ENCODE measurements at places on chromosomes 5 and 9.

DNA sequence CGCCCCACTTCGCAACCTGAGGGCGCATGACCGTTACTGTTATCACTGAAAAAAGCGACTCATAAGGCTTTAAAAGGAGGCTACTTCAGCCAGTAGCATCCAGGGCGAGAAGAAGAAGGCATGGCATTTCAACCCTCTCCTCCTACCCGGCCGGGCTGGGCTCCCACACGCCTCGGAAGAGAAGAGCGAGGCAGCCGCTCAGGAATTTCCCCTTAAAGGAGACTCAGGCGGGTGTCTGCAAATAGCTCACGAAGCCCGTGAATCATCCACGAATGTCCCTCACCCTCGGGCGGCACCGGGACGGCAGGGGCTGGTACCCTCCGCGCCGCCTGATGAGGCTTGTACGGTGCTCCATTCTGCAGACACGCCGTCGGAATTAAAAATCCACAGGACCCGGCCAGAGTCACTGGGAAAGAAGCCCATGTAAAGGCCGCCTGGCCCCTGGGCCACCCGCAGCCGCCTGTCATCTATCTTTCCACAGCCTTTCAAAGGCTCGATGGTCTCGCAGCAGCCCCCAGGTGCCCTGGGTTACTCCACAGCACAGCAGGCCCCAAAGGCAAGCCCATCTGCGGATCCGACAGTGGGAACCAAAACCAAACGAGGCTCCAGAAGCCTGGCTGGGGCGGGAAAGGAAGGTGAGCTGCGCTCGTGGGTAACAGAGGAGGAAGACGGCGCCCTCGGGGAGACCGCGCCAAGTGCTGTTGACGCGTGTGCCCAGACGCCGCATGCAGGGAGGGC, 11.8 kb downstream of the SLC12A7 start:
- no peak for DNase-seq

- DNase-seq: no peak
These were observed 9.8 kb downstream of the GCNT4 start for GRCh38 chr5:75042522-75042921.

DNA sequence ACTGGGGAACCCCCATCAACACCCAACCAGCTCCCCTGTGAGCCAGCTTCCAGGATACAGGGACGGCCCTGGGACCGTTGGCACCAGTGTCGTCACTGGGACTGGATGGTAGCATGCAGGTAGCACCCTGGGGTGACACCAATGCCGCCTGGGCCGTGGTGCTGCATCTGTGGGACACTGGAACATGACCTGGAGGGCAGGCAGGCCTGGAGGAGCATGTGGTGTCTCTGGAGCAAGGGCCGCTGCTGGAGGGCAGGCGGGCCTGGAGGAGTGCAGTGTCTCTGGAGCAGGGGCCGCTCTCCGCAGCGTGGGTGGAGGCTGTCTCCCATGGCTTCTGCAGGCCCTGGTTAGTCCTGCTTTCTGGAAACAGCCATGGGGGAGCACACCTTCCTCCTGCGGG, 13.1 kb downstream of the LPCAT1 start:
- no peak for DNase-seq

DNA sequence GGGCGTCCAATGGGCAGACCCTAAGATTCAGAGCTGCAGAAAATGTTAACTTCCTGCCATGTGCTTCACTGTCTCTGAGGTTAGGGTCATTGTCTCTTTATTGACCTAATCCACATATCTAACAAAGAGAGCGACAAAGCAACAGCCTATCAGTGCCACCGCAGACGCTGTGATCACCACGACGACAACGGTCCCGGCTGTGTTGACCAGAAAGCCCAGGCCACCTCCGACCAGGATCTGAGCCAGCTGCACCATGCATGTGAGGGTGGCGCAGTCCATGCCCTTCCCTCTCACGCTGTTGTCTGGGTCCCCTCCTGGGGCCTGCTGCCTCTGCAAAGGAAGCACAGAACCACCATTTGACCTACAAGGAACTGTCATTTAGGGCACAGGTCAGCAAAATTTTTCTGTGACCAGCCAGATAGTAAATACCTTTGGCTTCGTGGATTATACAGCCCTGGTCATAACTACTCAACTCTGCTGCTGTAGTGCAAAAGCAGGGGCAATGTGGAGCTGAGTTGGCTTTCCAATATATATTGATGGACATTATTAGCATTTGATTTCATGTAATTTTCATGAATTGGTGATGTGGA, 8.5 kb downstream of the RXFP3 start:
- DNase-seq: no peak

DNA sequence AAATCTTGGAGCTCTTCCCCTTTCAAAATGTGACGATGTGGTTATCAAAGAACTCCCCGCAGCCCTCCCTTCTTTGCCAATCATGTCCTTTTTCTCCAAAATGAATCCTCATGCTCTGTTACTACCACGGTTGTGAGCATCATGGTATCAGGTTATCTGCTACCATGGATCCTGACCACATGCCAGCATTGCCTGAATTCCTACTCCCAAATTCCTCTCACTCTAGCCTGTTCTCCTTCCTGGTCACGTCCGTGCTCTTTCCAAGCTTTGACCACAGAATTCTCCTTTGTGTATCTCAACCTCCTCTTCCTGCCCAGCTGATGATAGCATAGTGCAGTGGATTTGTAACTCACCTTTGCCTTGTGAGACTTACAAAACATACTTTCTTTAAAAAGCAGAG, 59.5 kb upstream of the FBXL7 start:
- DNase-seq: no peak

GRCh38 chr9:97666907-97667686, 30.0 kb downstream of the XPA start:
- DNase-seq: no peak

GRCh38 chr5:999032-999501, 9.5 kb upstream of the NKD2 start:
- DNase-seq: no peak

DNA sequence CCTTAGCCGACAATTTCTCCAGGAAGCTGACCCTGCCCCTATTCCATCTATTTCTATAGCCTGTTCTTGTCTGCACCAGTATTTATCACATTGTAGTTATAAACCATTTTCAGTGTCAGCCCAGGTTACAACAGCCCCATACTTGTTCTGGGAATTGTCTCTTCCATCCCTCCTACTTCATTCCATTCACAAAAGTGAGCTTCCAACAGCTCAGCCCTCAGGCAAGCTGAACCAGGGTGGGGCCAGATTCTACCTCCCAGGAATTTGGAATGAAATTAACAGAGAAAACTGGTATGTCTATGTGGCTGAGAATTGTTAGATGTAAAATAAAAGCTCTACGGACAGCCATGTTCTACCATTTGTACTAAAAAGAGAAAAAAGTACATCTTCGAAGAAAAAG, 36.1 kb downstream of the STRBP start:
- DNase-seq: no peak

- no peak for DNase-seq
These were observed 1123.7 kb upstream of the C9orf72 start for GRCh38 chr9:28696960-28697359.

GRCh38 chr9:36426945-36427344, 26.9 kb upstream of the RNF38 start:
- DNase-seq: no peak

- no peak for DNase-seq
These were observed 9.6 kb downstream of the AK6 start for GRCh38 chr5:69359699-69360098.

DNA sequence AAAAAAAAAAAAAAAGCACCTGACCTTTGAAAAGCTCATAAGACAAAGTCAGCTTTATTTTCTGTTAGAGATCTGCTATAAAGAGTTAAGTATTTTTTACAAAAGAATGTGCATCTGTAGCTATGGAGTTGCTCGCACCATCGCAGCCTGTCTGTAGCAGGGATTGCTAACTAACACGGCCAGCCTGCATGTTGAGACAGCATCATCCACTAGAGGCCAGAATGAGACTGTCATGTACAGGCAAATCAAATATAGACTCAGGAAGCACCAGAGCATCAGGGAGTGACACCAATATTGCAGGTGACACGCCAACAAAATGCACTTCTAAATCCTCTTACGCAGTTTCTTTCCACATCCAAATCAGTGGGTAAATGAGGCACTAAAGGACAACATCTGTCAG, 136.3 kb upstream of the RASEF start:
- no peak for DNase-seq

GRCh38 chr5:127353327-127353726, 62.7 kb downstream of the MEGF10 start:
- DNase-seq: no peak

- no peak for DNase-seq
These were observed 67.5 kb downstream of the KCNIP1 start for GRCh38 chr5:170571281-170571731.

- DNase-seq: no peak
These were observed 85.2 kb upstream of the HTR4 start for GRCh38 chr5:148739524-148739923.

- no peak for DNase-seq
These were observed 186.7 kb upstream of the DAPK1 start for GRCh38 chr9:87310827-87311523.

DNA sequence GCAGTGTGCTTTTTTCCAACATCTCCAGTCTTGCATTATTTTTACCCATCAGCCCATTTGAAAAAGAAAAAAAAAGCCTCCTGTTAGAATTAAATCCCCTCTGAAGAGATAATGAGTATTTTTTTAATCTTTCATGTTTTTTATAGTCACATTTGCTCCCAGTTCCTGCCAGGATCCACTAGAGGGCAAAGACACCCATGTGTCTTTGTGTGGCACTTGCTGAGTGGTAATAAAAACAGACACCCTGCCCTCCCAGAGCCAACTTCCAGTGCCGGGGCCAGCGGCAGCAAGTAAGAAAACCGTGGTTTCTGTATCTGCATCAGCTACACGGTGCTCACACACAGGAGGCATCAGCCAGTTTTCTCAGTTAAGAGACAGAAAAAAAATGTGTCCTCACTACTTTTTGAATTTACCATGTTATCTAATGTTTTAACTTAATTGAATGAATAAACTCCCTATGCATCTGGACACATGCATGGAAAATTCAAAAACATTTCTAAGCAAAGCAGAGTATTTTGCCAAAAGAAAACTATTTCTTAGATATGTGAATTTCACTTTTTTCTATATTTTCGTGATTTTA, 70.2 kb upstream of the PLEKHG4B start:
- DNase-seq: no peak

GRCh38 chr9:131397100-131397790, 3.4 kb downstream of the PRRC2B start:
- no peak for DNase-seq

DNA sequence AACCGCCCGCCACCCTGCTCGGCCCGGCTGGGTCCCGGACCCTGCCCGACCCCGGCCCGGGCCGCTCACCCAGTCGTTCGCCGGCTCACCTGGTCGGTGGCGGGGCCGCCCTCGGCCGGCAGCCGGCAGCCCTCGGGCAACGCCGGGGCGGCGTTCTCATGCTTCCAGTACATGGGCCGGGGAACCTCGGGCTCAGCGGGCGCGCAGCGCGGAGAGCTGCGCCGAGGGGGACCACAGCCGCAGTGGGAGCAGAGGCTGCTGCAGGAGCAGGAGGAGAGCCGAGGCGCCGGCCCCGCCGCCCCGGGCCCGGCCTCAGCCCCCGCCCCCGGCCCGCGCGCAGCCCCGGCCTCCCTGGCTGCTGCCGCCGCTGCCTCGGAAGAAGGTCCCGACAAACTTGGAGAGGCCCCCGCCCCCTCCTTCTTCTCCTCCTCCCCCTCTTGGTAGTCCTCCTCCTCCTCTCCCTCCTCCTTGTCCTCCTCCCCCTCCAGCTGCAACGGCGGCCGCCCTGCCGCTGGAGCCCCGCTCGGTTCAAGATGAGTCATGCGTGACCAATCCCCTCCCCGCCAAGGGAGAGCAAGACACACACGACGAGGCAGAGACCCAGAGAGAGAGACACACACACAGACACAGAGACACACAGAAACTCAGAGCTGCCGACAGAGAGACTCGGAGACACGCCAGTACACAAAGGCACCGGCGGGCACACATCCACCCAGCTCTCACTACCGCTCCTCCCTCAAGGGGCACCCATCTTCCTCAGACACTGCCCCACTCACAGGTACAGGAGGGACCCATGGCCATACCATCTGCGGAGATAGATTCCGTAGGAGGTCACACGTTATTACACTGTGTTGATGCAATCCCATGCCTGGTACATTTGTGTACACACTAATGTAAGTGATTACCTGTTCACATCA, at the start of gene LHX6:
Gene LHX6 (minus strand): TSS at position 390 of the 917 bp plus-strand sequence. CDS start 217 bp downstream, at position 173.
- DNase-seq: no peak

- no peak for DNase-seq
These were observed 394.2 kb downstream of the RASEF start for GRCh38 chr9:82668689-82669199.

GRCh38 chr5:76383126-76383832, 19.8 kb upstream of the IQGAP2 start:
- DNase-seq: no peak

DNA sequence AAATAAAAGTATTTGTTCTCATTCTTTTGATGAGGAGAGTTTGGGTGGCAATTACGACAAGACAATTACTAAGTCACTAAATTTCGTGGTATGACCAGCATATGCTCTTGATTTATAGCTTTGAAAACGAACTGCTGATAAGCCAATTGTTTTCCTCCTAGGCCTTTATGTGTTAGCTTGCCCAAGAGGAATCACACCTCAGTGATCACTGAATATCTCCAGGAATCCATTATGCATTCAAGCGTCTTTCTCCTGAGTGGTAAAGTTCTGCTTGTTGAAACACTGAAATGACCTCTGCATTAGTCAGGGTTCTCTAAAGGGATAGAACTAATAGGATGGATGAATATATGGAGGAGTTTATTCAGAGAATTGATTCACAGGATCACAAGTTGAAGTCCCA, 677.7 kb upstream of the MEF2C start:
- DNase-seq: no peak

GRCh38 chr5:76376148-76376865, 26.8 kb upstream of the IQGAP2 start:
- DNase-seq: no peak

- DNase-seq: no peak
These were observed 1.1 kb downstream of the SLC35A4 start for GRCh38 chr5:140565780-140566095.

All from CD4-positive, alpha-beta T cell treated with Interleukin-21 for 1 hour (primary cell).